ENCODE measurements at places on chromosomes 11 and 22.

DNA sequence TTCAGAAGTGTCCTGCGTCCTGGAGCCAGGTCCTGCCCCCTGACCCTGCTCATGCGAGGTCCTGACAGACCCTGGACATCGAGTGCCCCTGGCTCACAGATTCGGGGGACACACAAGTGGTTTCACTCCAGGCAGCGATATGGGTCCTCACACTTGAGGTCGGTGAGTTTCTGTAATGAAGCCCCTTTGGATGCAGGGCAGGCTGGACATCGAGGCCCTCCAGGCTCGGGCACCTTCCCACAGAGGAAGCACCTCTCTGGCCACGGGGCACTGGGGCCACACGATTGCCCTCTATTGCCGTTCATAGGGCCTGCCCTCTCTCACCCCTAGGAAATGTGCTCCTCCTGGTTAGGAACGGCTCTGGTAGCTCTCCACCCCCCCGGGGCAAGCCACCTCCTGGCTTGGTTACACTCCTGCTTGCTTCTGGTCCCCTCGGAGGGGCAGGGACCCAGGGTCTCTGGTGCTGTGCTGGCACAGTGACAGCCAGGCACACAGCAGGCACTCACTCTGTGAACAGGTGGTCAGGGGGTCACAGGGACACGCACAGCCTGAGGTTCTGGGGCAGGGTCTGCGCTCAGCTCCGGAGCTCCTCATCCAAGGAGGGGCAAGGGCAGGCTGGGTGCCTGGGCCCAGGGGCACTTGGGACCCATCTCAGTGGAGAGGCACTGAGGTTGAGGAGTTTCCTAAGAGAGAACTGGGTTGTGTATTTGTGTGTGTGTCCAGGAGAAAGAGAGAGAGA lies 907.7 kb downstream of the BRD1 start:
- no peak for DNase-seq

- DNase-seq, result no peak
Observed at GRCh38 chr22:27183474-27183873, 526.1 kb downstream of the MIAT start.

- no peak for DNase-seq
Observed at GRCh38 chr11:23789938-23790371, 706.9 kb upstream of the LUZP2 start.

DNA sequence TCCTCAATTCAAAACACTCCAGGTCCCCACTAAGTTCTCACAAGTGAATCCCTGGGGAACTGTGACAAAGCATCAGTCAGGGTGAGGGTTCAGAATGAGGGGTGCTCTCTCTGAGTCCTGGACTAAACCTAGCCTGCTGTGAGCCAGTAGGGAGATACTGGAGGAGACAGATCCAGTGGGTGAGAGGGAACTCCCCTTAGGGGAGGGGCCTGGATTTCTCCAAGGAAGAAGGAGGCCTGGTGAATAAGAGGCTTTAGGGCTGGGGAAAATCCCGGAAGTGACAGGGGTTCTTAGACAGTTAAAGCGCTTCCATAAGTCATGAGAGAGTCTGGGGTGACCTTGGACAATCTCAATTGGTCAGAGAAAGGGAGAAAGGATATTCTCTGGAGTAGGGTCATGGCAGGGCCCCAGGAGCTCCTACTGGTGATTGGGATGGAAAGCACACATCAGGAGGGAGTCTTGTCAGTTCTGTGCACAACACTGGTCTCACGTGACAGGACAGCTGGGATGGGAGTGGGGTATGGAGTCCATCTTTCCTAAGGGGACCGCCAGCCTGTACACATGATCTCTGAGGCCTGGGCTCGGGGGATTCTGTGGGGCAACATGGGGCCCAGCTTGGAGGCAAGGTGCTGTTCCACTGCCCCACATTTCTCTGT lies 1.5 kb downstream of the TBC1D10A start:
- no peak for DNase-seq

DNA sequence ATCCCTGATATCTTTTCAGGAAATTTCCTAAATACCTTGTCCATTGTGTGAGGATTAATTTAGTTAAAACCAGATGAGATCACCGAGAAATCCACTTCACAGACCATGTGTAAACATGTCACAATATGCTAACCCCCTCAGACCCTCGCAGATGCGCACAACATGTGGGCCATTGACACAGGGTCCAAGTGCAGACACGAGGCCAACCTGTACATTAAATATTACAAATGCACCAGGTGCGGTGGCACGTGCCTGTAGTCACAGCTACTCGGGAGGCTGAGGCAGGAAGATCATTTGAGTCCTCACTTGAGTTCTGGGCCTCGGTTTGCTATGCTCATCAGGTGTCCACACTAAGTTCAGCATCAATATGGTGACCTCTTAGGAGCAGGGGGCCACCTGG lies 9.9 kb upstream of the TMPRSS4 start:
- no peak for DNase-seq

DNA sequence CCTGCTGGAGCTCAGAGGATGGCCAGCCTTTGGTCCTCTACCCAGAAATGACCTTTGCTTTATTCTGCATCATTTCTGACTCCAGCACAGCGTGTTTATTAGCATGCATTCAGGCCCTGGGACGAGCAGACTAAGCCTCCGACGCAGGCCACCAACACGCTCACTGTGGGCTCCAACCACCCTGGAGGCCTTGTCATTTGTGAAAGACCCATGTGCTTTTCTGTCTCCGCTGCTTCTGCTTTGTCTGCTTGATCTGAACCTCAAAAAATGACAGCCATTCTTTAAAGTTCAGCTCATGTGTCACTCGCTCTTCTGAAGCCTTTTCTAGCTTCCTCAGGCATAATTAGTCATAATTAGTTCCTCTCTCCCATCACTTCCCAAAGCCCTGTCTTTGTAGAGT lies 109.1 kb upstream of the TIMP3 start:
- DNase-seq, result no peak

DNA sequence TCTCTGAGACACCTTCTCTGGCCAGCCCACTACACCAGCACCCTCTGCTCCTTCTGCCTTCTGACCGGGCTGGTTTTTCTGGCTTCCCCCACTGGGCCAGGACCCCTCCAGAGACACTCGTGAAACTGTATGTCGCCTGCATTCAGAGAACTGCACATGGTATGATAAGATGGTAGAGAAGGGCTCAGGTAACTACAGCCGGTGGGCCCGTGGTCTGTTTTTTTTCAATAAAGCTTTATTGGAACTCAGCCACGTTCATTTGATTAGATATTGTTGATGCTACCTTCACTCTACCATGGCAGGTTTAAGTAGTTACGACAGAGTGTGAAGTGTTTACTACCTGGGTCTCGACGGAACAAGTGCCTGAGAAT lies 514.0 kb downstream of the TBC1D22A start:
- no peak for DNase-seq

DNA sequence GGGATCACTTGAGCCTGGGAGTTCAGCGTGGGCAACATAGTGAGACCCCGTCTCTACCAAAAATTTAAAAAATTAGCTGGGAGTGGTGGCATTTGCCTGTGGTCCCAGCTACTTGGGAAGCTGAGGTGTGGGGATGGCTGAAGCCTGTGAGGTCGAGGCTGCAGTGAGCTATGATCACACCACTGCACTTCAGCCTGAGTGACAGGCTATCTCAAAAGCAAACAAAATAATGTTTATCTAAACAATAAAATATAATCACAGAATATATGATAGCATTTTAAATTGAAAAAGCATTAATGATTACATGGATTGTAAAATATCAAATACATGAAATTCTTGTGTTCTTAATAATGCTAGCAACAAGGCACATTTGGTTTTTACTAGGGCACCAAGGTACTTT lies 2.7 kb downstream of the BEST1 start:
- no peak for DNase-seq

DNA sequence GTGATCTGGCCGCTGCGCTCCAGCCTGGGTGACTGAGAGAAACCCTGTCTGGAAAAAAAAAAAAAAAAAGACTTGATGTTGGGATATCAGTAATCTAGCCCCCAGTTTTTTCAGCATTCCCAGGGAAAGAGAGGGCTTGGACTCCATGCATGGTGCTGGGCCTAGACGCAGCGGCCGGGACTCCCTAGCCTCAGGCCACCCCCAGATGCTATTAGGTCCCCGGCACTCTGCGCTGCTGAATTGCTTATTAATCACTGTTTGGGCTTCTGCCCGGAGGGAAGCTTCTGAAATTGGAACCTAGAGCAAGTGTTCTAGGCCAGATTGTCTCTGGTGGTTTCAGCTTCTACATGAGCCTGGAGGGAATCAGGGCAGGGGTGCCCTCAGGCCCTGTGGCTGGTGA lies 39.0 kb downstream of the SLCO2B1 start:
- no peak for DNase-seq

- no peak for DNase-seq
Observed at GRCh38 chr22:29265929-29266328, 1.9 kb downstream of the RHBDD3 start.

- DNase-seq, result no peak
Observed at GRCh38 chr11:115128226-115128625, 376.0 kb downstream of the CADM1 start.

DNA sequence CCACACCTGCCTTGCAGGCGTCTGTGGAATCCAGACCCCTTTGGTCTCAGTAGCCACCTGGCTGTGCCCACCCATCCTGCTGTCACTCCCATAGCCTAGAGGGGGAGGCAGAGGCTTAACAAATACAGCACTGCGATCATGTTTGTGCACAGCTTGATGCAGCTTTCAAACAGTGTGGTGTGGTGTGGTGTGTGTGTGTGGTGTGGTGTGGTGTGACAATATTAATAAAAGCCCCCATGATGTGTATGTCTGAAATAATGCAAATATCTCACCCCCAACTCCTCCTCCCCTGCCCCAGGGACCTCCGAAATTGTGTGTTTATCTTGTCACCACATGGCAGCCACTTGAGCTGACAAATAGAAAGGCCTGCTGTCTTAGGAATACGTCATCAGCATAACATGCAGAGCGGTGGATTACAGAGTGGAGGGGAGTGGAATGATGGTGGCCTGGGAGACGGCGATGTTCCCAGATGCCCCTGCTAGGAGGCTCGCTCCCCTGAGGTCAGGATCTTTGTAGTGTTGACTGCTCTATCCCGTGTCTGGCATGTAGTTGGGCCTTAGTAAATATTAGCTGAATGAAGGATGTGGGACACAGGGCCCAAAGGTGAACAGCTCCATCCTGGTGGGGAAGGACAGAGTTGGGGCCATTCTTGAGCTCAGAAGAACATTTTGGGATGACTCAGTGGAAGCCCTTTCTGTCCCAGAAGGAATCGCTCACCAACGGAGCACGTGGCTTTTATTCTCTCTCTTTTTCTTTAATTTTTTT lies 2.8 kb downstream of the PDXP start:
- DNase-seq, result no peak

- no peak for DNase-seq
Observed at GRCh38 chr22:45754822-45755221, 83.2 kb downstream of the ATXN10 start.

DNA sequence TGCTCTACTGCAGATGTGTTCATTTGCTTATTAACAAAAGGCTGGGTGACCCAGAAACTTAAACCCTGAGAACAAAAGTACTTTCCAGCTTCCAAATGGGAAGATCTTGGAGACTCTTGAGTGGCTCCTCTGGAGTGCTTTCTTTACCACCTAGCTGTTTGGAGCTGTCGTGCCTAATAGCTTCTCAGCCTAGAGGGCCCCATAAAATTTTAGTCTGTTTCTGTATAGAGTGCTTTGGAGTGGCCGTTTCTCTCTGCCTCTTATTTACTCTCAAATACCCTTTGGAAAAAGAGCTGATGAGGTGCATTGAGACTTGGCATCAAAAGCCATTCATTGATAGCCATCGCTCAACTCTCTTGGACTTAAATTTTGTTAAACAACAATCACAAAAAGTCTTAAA lies 50.7 kb downstream of the ZNRF3 start:
- DNase-seq, result no peak

- DNase-seq, result no peak
Observed at GRCh38 chr11:116840746-116841296, 3.4 kb upstream of the APOA1 start.

DNA sequence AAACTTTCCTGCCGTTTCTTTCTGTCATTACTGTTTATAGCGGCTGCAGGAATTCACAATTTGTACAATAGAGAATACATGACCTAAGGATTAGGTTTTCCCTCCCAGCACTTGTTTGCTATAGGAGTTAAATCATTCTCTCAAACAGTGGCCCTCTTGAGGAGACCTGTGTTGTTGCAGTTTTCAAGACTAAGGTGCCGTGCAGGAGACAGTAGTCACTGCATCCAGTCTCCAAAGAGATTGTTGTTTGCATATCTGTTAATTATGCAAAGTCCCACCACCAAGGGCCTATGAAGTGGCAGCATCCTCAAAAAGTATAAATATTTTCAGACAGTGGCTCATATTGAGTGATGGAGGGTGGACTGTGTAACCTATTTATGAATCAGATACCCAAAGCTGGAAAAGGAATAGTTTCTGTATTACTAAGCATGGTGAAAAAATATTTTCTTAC lies 2.3 kb downstream of the PRSS23 start:
- no peak for DNase-seq

DNA sequence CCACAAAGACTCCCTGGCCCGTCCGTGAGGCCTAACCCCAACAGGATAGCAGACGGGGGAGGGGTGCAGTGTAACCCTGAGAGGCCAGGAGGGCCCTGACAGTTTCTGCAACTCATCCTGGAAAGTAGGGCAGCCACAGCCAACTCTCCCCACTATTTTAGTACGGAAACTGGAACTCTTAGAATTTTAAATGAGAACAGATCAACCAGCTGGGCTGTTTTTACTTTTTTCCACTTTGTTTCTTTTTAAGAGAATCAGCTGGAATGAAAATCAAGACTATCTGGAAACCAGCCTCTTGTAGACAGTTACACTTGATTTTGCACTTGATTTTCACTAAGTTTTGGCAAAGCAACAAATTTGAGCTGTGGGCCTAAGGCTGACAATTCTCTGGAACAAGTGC lies 42.7 kb upstream of the NRIP3 start:
- no peak for DNase-seq

DNA sequence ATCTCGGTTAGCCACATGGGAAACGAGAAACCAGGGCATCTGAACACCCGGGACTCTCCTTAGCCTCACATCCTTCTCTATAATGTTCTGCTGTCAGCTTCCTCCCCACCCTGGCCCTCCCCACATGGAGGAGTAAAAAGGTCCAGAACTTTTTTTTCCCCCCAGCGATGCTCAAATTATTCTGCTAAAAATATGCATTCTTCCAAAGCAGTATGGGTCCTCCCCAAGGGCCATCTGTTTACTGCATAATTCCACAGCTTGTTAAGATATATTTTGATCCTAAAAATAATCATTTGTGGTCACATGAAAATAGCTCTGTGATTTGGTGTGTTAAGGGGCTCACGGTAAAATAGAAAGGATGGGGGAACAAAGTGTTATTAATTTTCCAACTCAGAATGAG lies 281.5 kb upstream of the NARS2 start:
- DNase-seq, result no peak

Data from stimulated activated CD8-positive, alpha-beta memory T cell treated with anti-CD3 and anti-CD28 coated beads, Interleukin-15, amount 100 ng/mL, for 24 hours (primary cell).